ENCODE measurements at places on chromosomes 11 and 22.

GRCh38 chr11:122486793-122487495 lies 168.6 kb upstream of the UBASH3B start:
- no peak for DNase-seq

- peak; percentile 55 for DNase-seq
Observed at GRCh38 chr11:35030716-35031213, 108.2 kb upstream of the CD44 start.

DNA sequence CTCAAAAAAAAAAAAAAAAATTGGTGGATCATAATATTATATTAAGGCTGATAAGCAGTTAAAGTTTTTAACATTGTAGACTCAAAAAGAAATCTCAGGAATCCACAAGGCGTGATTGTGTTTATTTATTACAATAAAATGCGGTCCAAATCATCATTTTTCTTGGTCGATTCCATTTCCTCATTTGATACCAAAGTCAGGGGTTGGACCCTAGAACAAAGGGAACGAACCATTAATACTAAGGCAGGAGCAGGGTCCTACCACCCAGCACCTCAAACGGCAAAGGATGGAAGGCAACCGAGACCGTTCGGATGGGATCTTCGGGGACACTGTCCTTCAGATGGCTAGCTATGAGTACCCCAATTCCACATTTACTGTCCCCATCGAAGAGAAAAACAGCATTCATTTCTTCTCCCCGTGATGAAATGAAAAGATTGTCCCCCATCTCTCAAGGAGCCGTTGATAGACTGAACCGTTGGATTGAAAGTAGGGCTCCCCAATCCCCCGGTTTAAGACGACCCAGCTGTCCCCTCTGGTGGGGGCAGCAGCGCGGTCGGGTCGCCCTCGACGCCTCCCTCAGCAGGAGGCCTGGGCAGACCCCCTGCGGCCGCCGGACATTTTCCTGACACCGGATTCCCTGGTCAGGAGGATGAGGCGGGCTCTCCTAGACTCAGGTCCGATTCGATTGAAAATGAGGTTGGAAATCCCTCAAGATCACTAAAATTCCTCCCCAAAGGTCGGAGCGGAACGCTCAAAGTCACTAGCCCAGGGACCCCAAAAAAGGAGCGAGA lies 607 bp downstream of the DMC1 start:
- DNase-seq: peak; percentile 21

GRCh38 chr22:17773606-17774205 lies 563 bp downstream of the BID start:
- DNase-seq: peak; percentile 79

DNA sequence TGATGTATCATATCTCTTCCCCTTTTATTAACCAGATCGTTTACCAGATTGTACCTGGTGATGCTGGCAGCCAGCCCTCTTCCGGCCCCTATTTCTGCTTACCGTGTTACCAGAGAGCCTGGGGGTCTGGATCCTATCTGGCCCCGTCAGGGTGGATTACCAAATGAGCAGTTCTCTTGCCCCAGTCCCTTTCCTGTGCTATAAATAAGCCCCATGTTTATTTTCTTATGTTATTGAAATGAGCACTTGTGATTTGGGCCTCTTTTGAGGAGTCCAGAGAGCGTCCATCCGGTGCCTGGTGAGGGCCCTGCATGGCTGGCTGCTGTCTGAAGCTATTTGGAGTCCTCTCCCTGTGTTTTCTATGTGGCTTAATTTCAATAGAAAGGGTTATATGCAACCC lies 59.5 kb downstream of the ALX4 start:
- no peak for DNase-seq

- DNase-seq: no peak
Observed at GRCh38 chr11:75369560-75370255, 18.2 kb upstream of the ARRB1 start.

DNA sequence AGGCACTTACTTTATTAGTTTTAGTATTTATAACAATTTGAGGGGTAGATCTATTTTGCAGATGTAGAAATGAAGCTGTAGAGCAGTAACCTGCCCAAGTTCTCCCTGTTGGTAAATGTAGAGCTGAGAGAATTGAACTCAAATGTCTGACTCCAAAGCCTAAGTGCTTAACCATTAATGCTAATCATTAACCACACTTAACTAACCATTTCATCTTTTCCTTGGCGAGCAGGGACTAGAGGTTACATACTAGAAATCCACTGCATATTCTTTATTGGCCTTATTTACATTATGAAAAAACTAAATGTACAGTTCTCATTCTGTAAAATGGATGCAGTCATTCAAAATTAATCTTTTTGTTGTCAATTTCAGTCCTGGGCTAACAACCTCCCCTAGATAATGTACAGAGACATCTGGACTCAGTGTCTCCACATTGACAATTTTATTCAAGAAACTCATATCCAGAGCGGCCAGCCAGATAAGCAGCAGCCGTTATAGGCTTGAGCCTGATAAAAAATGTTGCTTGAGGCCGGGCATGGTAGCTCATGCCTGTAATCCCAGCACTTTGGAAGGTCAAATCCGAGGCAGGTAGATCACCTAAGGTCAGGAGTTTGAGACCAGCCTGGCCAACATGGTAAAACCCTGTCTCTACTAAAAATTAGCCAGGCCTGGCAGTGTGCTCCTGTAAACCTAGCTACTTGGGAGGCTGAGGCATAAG lies 76.7 kb upstream of the PICALM start:
- no peak for DNase-seq

- no peak for DNase-seq
Observed at GRCh38 chr22:22418957-22419356, 89.6 kb downstream of the ZNF280B start.

DNA sequence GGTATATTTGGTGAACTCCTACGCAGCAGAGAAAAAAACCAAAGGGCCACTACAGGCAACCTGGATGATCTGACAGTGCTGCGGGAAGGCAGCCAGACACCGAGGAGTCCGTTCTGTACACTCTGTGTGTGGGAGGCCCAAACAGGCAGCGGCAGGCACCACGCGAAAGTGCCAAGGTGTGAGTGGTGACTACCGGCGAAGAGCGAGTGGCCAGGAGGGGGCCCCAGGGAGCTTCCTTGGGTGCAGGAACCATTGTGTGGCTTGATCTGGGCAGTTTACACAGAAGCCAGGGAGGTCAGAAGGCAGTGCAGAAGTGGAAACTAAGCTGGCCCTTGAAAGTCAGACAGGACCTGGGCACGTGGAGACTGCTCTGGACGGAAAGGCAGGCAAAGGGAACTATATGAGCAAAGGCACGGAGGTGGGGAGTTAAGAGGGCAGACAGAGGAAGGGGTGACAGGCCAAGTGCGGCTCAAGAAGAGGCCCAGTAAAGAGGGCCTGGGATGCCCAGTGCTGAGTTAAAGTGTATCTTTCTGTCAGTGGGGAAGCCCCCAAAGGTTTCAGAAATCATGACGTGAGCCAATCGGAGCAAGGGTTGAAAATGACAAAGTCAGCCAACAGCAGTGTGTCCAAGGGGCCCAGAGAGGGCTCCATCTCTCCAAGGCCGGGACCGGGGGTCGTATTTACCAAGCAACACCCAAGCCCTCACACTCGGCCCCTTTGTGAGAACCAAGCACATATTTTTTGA lies 10.6 kb downstream of the TMEM184B start:
- peak; percentile 60 for DNase-seq

GRCh38 chr11:131895865-131896264 lies 525.5 kb downstream of the NTM start:
- DNase-seq: no peak
